ENCODE measurements at places on chromosomes 1 and 21.

DNA sequence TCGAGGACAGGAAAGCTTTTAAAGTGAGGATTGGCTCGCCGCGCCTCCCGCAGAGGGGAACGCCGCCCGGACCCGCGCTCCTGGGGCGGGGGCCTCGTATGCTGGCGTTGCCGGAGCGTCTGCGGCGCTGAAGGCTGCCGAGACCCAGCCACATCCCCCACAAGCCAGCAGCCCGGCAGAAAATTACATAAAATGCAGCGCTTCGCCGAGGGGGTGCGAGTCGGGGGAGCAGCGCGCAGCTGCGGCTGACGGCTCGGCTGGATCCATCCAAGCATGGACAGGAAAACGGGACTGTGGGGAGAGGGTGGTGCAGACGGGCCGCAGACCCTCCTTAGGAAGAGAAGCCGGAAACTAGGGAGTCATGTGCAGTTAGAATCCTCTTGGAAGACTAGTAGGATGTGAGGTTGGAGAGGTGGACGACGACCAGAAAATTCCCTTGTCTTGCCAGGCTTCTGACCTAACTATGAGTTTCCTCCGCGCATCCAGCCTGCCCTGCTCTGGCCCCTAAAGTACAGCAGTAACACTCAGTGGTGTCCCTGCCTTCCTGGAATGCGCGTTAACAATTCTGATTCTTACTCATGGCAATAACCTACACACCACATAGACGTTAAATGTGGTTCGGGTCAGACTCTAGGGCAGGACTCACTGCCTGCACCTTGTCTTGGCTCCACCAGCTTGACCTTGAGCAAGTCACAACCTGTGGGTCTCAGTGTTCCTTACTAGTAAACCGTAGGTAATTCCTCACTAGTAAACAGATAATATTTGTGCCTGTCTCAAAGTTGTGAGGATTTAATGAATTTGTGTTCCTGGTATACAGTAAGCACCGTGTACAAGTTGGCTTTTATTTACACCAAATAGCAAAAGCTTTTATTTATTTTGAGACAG lies 953 bp upstream of the BRWD1 start:
- DNase-seq = peak; percentile 27

- no peak for DNase-seq
Observed at GRCh38 chr1:151563376-151563775, 23.3 kb downstream of the TUFT1 start.

DNA sequence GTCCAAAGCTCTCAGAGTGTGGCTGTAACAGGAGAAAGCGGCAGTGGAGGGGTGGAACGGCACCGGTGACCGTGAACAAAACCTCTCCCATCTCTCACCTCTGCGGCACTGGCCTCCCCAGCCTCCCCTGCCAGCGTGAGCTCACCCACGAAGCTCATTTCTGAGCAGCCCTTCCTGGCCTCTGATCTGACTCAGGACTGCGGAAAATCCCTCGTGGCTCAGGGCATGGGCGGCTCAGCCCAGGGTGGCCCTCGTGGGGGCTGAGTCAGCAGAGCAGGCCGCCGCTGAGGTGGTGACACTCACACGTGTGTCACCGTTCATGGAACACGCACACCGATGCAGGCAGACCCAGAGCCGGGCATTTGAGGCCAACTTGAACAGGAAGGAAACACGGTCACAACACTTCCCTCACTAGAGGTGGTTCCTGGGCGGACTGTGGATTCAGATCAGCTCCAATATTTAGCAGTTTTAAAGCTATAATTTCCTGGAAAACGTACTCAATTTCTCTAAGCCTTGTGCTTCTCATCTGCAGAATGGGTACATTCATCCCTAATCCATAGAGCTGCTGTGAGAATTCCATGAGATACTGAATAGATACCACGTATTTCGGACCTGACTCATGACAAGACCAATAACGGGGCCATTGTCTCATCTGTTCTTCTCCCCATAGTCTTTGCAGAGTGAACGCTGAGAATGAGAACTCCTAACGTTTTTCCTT lies 115.0 kb upstream of the TMPRSS2 start:
- DNase-seq = no peak

GRCh38 chr1:183002267-183002666 lies 21.0 kb upstream of the LAMC1 start:
- no peak for DNase-seq

DNA sequence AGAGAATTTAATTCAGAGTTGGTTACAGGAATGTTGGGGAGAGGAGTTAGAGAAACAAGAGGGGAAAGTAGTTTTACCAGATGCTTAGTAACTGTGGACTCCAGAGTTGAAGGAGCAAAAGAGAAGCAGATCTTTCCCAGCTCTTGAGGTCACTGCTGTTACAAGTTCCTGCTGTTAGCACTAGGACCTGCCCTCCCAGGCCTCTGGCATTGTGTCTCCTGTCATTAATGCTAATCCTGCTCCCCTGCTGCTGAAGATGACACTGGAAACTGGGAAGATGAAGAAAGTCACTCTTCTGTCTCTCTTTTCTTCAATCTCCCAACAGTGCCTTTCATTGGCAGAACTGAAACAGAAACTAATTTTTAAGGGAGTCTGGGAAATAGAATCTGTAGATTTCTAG lies 845.6 kb downstream of the ADGRL2 start:
- DNase-seq = no peak

GRCh38 chr1:109705411-109705810 lies 6.6 kb upstream of the GSTM5 start:
- DNase-seq = no peak

- no peak for DNase-seq
Observed at GRCh38 chr1:204621996-204622395, 63.5 kb downstream of the LRRN2 start.

DNA sequence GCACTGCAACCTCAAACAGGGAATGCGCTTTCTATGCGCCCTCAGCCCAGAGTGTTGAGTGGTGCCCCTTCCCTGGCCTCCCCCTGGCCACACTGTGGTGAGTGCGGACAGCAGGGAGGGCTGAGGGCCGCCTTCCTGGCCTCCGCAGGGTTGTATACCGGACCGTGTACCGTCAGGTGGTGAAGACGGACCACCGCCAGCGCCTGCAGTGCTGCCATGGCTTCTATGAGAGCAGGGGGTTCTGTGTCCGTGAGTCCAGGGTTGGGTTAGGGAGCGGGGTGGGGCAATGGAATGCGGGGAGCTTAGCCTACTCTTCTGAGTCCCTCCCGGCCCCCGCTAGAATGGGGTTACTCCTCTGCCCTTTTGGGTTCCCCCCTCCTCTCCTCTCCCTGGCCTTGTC lies 11.7 kb downstream of the PEAR1 start:
- no peak for DNase-seq

DNA sequence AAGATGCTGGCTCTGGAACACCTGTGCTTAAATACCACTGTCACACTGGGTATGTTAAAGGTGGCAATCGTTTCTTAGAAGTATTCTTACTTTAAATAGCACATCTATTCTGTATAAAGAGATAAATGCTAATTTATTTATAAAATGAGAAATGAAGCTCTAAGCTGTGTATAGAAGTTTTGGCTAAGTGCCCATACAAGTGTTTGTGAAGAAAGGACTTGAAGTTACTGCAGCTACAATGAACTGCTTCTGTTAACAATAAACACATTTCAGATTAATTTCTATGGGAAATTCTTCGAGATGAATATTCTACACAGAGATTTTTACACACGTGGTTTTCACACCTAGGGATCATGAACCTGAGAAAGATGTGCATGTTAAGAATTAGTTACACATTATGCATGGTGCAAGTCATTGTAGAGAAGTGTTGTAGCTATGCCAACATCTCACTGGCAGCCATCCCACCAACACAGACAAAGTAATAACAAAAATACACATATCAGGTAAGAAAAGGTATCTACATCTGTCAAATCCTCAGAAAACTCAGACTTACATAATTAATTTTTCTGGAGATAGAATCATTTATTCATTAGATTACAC lies 16.2 kb downstream of the COL24A1 start:
- DNase-seq = no peak

DNA sequence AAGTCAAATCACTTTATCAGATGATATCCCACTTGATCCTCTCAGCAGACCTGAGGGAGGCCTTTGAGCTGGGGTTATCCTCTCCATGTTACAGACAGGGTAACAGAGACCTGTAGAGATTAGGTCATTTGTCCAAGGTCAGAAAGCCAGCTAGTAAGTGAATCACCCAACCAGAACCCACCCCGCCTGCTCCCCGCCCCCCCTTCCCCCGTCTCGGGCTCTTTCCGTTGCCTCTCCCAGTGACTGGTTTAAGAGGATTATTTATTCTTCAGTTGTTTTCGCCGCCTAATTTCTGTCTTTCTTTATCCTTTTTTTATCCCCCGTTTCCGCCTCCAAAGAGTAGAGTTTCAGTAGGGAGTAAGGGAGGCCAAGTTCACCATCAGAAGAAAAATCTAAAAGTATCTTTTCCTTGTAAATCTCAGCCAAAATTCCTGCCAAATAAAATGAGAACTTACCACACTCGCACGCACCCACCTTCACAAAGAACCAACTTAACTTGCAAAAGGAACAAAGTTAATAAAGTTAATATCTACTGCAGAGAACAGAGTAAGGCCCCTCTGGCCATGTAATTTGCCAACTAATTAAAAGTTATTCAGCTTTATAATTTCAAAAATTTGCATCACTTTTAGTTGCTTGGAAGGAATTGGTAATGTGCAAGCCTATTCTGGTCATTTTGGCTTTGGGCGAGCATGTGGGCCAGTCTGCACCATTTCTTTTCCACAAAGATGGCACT lies 76.8 kb upstream of the TRABD2B start:
- no peak for DNase-seq

DNA sequence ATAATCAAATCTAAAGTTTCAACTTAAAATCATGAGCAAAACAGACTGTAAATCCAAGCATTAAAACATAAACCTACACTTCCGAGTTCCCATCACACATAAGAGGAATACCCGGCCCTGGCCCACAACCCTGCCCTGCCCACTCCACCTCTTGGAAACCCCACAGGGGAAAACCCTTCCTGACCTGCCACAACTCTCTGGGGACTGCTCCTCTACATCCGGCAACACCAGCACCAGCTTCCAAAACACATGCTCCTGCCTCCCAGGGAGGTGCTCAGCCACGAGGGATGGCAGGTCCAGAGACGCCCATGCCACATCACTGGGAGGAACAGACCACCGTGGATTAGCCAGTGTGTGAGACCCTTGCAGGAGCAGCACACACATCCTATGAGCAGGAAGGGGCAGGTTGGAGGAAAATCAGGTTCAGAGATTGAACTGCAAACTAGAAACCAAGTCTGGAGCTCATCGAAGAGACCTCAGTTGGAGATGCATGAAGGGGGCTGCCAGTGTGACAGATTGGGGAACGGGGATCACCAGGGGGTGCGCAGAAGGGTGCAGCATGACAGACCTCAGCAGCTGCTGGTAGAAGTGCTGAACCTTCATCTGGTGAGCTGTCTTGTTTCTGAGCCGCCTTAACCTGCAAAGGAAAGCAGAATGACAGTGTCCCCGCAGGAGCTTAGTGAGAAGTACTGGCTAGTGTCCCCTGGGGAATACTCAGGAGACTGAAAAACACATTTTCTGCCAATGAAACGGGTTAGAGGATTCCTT lies 25.8 kb upstream of the LSS start:
- DNase-seq = no peak
